ENCODE measurements at places on chromosomes 7 and 10. TPM values are rescaled to one million over a fixed set of nuclear protein-coding genes. Genes with fewer than 3 reads are reported as not detected.

GRCh38 chr10:50325449-50326171 is 74.3 kb upstream of the ASAH2 start:
- peak overlapping the region; percentile 96 for H3K27ac ChIP-seq
- H3K27me3 ChIP-seq: no peaks in the 10 kb centered on the region
- DNase-seq: peak; percentile 88
- peak overlapping the region; percentile 66 for H3K4me3 ChIP-seq
- H3K4me1 ChIP-seq: peaks cover 40% of the 10 kb centered on the region
- peaks cover 4% of the 10 kb centered on the region for H3K36me3 ChIP-seq

ADAP1 gene
- total RNA-seq: 2.2 TPM

GRCh38 chr7:6162331-6162620 is 110.1 kb downstream of the CYTH3 start:
- H3K27ac ChIP-seq: no peak overlapping the region
- H3K4me1 ChIP-seq: peaks cover 4% of the 10 kb centered on the region
- H3K36me3 ChIP-seq: peaks cover 51% of the 10 kb centered on the region
- H3K4me3 ChIP-seq: no peak overlapping the region
- no peaks in the 10 kb centered on the region for H3K27me3 ChIP-seq

PLAC9 gene
- total RNA-seq: 19.2 TPM

HOXA3 gene
- 4.0 TPM for total RNA-seq

CRCP gene
- total RNA-seq: 44.9 TPM
